Stromal cell of bone marrow (primary cell): ENCODE measurements at places on chromosomes 5 and 9.

- no peak for DNase-seq
These were observed 5.2 kb downstream of the F2R start for GRCh38 chr5:76720988-76721569.

DNA sequence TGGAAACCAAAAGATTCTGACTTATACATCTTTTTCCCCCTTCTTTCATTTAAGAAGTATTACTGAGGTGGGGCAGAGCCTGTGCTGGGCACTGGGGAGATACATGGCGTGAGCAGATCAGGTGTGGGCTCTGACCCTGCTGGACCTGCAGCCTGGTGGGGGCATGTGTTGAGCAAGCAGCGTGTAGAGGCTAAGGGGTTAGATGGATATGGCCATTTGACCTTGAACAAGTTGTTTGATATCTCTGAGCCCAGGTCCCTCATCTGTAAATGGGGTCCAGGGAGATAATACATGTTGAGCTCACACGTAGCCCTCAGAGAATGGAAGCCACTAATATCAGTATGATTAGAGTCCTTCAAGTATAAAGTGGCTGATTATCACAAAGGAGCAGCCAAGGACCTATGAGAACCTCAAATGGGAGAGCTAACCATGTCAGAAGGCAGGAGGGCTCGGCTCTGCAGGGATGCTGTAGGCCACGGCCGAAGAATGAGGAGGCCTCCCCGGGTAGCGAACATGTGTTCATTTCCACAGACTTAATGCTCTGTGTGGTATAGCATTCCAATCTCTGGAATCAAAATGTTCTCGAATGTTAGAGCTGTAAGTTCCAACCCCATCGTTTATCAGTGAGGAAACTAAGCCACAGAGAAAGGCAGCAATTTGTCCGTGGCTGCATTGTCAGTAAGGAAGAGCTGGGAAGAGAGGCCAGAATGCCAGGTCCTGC, 15.4 kb upstream of the ANGPTL2 start:
- DNase-seq, result no peak

- no peak for DNase-seq
These were observed 89.5 kb downstream of the EPB41L4A start for GRCh38 chr5:112329419-112330090.

DNA sequence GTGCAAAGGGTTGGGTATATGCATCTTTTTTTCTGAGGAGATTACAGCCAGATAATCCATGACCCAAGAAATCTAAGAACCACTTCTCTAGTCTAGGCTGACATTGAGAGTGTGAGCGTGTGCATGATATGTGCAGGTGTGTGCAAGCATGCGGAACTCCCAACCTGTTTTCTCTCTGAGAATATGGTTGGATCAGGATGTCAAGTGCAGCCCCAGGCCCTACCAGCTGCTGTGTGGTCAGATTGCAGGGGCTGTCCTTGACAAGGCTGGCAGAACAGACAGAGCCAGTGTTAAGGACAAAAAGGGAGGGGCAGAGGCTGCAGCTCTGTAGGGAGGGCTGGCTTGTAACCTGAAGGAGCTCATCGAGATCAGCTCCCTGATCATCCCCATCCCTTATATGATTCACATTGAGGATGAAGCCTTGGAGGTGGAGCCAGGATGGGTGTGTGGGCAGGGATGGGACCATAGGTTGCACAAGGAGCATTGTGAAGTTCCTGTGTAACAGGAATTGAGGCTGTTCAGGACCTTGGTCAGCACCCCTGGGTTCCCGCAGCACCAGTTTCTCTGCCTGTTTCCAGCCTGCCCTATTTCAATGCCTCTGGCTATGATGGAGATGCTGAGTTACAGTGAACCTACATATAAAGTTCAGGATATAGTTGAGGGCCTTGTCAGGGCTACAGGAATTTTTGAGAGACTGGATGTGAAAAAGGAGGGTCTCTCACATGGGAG, 52.6 kb upstream of the ARAP3 start:
- peak; percentile 28 for DNase-seq

DNA sequence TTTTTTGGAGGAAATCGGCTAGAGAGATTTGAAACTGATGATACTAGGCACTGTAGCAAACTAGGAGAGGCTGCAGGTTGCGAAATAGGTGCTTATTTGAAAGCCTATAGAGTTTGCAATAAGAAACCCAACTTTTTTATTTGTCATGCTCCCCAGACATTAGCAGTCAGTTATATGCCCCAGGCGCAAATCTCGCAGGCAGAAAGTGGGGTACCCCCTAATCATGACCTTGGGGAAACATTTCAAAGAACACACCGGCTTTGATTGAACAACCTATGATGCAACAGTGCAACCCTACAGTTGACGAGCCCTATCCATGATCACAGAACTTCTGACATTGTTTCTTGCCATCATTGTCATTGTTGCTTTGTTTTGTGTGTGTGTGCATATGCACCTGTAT, 510.5 kb downstream of the RAB3C start:
- DNase-seq, result no peak

DNA sequence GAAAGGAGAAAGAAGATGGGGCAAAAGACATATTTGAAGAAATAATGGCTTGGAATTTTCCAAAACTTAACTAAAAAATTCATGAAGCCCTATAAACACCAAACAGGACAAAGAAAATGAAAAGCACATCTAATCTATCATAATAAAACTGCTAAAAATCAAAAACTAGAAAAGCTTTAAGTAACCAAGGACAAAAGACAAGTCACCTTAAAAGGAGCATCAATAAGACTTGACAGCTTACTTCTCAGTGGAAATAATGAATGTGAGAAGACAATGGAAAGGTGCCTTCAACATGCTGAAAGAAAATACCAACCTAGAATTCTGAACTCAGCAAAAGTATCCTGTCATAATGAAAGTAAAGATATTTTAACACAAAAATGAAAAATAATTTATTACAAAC, 27.0 kb downstream of the GTF3C4 start:
- no peak for DNase-seq

GRCh38 chr9:125427556-125427955, 165.9 kb downstream of the GAPVD1 start:
- no peak for DNase-seq

DNA sequence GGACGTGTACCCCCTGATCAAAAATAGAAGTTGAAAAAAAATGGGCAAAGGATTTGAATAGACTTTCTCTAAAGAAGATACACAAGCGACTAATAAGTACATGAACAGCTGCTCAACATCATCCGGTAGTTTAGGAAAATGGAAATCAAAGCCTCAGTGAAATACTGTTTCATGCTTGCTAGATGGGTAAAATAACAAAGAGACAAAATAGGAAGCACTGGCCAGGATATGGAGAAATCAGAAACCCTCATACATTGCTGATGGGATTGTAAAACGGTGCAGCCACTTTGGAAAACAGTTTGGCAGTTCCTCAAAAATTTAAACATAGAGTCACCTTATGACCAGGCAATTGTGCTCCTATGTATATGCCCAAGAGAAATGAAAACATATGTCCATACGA, 65.0 kb upstream of the SUB1 start:
- DNase-seq, result no peak

- DNase-seq, result no peak
These were observed 4.4 kb upstream of the SNX2 start for GRCh38 chr5:122770477-122770876.

GRCh38 chr9:78879324-78880100, 582.6 kb downstream of the PSAT1 start:
- DNase-seq, result no peak

- DNase-seq, result peak; percentile 83
These were observed 42.9 kb upstream of the AFAP1L1 start for GRCh38 chr5:149228618-149229297.

DNA sequence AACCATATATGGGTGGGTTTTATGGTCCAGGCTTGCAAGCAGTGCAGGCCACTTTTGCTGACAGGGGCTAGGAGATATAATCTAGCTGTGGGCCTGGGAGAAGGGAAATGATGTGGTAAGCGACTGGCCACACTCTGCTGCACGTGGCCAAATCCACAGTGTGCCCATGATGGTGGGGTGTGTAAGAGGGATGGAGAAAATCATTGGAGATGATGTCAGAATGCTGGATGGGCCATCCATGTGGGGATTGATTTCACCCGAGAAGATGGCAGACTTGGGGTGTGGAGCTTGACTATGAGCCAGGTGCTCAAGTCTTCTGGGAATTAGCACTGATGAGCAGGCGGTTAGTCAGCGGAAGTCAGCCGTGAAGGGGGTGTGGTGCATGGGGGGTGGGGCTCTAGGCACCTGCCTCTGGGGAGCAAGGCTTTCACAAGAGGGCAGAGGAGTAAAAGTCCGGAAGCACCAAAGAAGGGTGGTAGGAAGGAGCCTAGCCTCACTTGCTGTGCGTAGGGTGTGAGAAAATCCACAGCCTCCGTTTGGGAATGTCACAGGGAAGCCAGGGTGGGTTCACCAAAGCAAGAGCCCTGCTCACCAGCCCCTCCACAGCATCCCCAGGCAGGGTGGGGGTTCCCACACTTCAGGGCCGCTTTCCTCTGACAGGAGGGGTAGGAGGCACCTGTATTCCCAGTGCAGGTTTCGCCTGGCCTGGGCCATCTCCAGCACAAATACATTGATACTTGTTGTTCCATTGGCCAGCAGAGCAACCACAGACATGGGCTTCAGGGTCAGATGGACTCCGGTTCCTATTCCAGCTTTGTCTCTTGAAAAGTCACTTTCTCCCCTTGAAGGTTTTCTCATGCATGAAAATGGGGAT, 44.5 kb upstream of the ANGPTL2 start:
- peak; percentile 38 for DNase-seq

GRCh38 chr9:127974769-127975261, 6.0 kb downstream of the EEIG1 start:
- no peak for DNase-seq

GRCh38 chr5:124468671-124469411, 277.6 kb downstream of the ZNF608 start:
- DNase-seq, result no peak

GRCh38 chr5:35810601-35811000, 46.1 kb upstream of the IL7R start:
- DNase-seq, result no peak

GRCh38 chr9:1759771-1760300, 255.3 kb upstream of the SMARCA2 start:
- DNase-seq, result no peak

GRCh38 chr5:139745800-139746690, 49.6 kb upstream of the PSD2 start:
- peak; percentile 62 for DNase-seq

DNA sequence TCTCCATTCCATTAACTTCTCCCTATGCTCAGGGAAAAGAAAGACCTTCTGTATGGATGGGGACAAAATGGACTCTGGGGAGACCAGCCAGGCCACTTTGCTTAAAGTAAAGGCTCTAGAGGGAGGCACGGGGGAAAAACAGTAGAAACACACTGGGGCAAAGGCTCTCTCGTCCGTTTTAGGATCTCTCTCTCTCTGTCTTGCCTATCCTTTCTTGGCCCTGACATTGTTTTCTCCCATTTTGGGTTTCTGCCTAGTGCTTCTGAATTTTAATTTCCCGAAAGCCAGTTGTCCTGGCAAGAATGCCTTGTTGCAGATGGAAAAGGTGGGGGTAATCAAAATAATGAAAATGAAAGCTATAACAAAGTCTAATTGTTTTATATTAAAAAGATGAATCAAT, 28.2 kb downstream of the NMUR2 start:
- DNase-seq, result no peak

GRCh38 chr9:124849801-124850200, 3.5 kb upstream of the WDR38 start:
- DNase-seq, result no peak

DNA sequence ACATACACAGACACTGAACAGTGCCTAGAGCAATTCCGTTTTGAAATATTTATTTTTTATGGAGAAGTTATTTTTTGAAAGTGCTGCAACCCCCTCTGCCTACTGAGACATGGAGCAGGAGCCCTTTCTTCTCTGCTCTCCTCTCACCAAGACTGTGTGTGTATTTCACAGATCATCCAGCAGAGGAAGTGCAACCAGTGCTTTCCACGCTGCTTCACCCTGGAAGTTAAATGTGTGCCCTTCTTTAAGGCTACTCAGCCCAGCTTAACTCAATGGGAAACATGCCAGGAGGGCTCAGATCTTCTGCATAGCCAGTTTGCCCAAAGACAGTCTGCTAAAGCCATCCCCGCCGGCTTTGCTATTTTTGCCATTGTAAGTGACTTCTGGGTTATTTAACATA, 606.3 kb downstream of the TLE1 start:
- no peak for DNase-seq

DNA sequence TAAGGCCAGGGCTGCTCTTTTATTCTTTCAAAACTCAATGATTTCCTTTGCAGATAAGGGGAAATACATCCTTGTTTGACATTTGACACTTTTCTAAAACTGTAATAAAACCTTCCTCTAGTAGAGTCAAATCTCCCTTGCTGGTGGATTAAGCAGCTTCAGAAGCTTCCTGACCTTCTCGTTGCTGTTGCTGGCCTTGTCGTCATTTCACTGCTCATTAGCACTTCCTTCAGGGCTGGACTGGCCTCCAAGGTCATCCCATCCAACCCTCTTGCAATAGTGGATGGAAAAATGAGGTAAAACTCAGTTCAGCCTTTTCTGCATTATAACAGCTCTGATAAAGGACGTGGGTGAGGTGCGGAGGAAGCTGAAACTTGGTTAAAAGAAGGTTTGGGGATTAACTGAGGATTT, 1.1 kb upstream of the ADAMTSL1 start:
- DNase-seq, result no peak

DNA sequence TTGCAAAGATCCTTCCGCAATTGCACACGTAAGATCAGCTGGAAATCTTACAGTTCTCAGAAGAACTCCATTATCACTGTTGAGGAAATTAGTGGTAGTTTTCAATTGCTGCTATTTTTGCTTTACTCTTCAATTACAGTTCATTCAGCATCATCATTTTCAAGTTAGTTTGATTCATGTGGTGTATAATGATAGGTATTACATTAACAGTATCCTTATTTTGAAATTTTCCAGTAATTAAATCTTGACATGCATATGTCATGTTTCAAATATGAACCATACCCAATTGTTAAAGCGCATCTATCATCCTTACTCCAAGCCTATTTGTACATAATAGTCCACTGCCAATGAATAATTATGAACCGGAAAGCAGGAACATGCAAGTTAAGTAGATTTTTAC, 60.3 kb downstream of the NR6A1 start:
- DNase-seq, result no peak

- peak; percentile 24 for DNase-seq
These were observed 759.3 kb upstream of the TYRP1 start for GRCh38 chr9:11933926-11934325.

DNA sequence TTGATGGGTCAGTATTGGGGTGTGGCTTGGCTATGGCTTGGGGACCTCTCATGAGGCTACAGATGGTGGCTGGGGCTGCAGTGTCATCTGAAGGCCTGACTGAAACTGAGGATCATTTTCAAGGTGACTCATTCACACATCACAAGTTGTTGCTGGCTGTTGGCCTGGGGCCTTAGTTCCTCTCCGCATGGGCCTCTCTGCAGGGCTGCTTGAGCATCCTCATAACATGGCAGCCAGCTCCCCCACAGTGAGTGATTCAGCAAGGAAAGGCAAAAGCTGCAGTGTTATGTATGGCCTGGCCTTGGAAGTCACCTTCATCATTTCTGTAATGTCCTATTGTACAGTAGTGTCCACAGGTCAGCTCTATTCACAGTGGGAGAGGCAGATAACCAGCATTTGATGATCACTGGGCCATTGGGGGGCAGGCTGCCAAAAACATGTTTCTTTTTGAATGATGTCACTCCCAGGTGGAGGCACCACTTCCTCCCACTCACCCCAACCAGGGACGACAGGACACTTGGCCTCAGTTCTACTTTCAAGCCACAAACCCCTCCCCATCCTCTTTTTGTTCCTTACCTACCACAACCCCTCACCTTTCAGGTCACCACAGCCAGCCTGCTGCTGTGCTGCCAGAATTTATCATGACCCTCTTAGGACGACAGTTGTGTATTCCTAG, 14.4 kb downstream of the FGD3 start:
- DNase-seq, result no peak

- no peak for DNase-seq
These were observed at the start of gene SYK for GRCh38 chr9:90801241-90801972. SYK (plus strand) TSS chr9:90801819; CDS start chr9:90843899, 42,080 bp downstream.

GRCh38 chr9:14271093-14271673, 42.8 kb downstream of the NFIB start:
- DNase-seq, result no peak
